Kasumi-1 (cell line): ENCODE measurements at places on chromosomes 12 and 14.

DNA sequence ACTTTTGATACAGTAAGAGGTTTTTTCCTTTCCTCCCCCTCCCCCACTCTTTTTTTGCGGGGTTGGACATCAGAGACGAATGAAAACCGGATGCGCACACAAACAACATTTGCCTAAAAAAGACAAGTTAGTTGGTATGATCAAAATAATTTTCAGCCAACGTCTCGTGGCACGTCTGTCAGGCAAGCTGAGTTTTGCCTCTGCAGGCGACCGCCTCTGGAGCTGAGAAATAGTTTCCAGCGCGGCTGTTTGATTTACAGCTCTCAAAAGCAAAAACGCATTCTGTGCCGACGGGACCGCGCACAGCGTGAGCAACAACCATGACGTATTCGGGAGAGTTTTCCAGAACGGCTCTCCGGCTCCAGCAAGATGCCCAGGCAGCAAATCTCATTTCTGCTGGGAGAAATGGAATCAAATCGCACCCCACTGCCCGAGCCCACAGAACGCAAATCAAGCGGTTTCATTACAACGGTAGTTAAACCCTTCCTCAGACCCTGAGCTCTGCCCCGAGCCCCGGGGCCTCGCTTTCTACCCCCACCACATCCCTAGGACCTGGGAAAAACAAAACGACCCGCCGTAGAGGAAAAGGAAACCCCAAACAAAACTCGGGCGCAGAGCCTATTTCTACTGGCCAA is 14.2 kb upstream of the CALM1 start:
- peak; percentile 49 for DNase-seq

DNA sequence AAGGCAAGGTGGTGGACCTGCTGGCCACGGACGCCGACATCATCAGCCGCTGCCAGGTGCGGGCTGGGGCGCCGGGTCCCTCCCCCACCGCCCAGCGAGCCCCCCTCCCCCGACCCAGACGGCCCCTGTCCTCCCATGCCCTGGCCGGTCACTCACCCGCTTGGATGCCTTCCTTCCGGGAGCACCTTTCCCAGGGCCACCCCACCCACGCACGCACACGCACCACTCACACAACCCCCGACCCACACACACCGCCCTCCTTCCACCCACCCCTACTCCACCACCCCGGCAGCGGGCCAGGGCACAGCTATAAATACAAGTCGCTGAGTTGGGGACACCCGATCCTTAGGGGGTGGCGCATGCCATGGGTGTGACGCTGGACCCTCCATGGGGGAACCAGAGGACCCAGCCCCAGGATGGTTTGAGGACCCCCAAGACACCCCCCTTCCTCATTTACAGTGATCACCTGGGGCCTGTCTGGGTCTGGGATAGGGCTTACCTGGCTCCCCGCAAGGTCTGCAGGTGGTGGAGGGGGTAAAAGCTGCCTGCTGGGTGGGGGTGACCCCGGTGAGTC is 465 bp downstream of the ADSS1 start:
- no peak for DNase-seq

- no peak for DNase-seq
These were observed 4.5 kb upstream of the KMT5A start for GRCh38 chr12:123379391-123379790.

DNA sequence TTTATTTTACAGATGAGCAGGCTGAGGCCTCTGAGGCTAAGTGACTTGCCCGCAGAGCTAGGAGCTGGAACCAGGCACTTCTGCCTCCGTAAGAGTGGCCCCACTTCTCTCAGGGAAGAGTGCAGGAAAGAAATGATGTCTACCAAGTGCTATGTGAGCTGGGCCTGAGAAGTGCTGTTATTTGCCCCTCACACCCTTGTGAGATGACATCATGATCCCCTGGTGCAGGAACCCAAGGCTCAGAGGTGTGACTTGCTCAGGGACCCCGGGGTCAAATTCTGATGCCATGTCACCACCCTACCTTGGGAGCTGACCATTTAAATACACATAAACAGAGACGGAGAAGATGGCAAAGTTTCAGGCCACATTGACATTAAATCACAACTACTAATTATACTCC is 63.7 kb upstream of the DDX11 start:
- DNase-seq: no peak

DNA sequence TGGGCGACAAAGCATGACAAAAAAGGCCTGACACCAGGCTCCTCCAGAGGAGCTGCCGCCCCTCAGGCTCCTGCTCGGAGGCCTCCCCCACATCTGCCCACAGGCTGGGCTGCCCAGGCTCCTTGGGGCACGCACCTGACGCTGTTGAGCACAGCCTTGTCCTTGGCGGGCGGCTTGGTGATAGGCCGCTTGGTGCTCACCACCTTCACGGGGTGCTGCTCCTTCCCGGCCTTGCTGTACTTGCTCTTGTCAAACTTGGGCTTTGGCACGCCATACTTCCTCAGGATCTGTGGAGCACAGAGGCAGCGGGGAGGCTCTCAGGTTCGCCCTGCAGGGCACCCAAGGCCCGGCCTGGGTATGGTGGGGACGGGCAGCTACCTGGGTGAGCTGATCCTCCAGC is 53.4 kb downstream of the TRAFD1 start:
- DNase-seq: no peak

GRCh38 chr12:9940375-9940774 is 8.2 kb upstream of the CLEC2A start:
- peak; percentile 36 for DNase-seq

GRCh38 chr12:119204131-119204530 is 25.4 kb downstream of the HSPB8 start:
- no peak for DNase-seq

GRCh38 chr12:5429741-5430557 is 2.0 kb upstream of the NTF3 start:
- DNase-seq: no peak

DNA sequence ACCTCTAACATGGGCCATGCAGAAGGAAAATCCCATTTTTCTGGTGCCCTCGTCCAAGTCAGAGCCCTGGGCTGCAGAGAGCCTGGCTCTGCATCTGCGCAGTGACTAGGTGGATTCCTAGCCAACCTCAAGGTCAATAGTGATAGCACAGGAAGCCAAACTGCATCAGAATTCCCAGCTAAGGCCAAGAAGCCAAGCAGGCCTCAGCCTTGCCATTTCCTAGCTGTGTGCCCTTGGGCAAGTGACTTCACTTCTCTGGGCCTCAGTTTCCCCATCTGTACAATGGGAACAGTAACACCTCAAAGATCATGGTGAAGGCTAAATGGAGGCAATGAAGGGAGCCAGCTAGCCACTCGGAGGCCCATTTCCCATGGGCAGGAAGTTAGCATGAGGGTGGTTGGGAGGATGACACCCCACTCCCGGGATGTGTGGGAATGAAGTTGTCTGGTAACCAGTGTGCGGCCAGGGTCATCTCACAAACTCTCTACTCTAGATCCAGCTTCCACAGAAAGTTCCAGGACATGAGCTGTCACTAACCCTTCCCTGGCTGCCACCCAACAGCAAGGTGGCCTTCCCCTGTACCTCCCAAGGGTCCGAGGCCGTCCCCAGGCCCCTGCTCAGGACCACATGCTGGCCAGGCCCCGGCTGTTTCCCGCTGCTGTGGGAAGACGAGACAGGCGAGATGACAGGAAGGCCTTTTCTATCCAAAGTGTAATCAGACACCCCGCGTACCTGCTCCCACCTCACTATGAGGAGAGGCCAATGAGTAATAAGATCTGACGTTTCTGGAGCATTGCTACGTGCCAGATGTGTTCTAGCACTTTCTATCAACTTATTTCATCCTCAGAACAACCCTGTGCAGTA is 125.7 kb downstream of the SCARB1 start:
- DNase-seq: no peak

- peak; percentile 6 for DNase-seq
These were observed 891.1 kb downstream of the TMEM121 start for GRCh38 chr14:106417224-106418049.
